Glomerular endothelial cell (primary cell): ENCODE measurements at places on chromosomes 7 and 10.

GRCh38 chr7:89308535-89308934 lies 513.0 kb upstream of the TEX47 start:
- DNase-seq: no peak

- DNase-seq: no peak
These were observed 28.1 kb downstream of the LRRC4 start for GRCh38 chr7:128003167-128003566.

DNA sequence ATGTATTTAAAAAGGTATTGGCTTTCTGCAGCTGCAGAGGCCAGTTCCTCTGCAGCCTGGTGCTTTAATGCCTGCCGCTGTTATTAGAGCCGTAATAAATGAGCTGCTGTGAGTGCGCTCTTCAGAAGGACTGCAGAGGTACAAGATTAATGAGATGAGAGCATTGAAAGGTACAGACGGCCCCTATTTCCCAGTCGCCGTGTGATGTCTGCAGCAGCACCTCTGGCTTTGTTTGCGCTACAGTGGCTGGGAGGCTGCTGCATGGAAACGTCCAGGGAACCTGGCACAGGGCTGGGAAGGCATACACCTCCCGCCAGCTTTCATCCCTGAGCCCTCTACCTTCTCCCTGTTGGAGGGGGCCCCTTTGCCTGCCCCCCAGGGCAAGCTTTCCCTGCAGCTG lies 383.8 kb upstream of the ZMIZ1 start:
- no peak for DNase-seq

DNA sequence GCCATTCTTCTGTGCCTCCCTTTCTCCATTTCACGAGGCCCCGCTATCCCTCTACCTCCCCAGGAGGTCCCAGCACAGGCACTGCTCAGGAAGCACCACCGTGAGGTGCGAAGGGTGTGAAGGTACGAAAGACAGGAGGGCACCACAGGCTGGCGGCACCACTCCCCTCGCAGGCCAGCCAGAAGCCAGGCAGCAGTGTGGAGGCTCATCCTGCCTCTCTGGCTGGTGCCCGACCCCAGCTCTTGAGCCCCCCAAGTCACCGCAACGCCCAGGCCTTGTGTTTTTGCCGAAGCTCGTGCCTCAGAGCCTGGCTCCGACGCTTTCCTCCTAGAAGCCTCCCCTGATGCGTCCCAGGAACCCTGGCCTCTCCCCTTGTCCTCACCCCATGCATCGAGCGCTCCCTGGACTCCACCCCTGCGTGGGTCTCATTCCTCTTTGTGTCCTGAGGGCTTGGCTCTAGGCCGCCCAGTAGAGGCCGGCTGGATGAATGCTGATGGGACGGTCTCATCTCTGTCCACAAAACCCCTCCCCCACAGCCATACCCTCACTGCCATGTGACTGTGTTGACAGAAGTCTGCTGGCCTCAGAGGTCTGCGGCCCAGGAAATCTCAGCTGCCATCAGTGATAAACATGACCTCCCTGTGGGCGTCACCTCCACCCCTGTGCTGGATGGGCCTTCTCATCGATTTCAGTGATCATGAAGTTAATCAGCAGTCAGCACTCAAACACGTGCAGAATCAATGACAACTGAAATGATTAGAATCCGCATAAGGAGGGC lies 19.3 kb downstream of the BRI3 start:
- DNase-seq: no peak

GRCh38 chr10:6140141-6140841 lies 51.5 kb downstream of the RBM17 start:
- DNase-seq: no peak

- DNase-seq: no peak
These were observed 163.5 kb upstream of the NEBL start for GRCh38 chr10:21060626-21061025.

DNA sequence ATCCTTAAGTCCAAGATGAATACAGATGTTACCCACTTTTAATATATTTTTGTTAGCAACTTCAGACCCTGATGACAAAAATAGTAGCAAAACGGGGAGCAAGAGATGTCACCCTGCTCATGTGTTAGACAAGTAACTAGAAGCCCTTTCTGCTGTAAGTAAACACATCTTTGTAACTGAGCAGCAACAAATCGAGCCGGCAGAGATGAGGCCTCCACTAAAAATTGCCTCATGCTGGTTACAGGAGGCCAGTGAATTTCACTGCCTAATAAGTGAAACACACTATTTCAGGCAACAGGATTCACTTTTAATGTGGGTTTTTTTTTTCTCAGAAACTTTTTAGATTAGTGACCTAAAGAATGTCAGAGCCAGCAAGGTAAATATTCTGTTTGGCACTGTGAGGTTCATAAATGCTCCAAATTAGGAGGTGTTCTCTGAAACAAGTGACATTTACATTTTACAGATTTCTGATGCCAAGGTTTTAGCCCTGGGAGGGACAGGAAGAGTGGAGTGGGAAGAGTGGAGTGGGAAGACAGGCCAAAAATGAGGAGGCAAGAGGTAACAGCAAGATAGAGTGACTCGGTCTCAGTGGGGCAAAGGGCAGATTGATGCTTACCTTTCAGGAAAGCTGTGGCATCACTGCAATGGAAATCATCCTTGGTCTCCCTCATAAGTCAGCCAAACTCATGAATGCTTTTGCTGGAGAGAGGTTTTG lies 53.6 kb upstream of the LRRC17 start:
- DNase-seq: no peak

DNA sequence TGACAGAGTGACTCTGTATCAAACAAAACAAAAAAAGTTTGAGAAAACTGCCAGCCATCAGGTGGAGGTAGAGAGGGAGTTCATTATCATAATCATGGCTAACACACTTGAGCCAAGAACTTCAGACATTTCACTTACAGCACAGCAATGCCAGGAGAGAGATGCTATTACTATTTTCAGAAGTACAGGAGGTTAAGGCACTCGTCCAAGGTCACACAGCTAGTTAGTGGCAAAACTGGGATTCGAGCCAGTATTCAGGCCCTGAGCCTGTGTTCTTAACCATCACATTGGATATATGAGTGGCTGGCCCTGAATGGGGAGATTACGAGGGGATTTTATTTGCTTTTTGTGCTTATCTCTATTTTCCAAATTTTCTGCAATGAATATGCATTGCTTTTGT lies 24.8 kb upstream of the UNC5B start:
- DNase-seq: no peak

- no peak for DNase-seq
These were observed 697.5 kb downstream of the INHBA start for GRCh38 chr7:41005374-41005901.

DNA sequence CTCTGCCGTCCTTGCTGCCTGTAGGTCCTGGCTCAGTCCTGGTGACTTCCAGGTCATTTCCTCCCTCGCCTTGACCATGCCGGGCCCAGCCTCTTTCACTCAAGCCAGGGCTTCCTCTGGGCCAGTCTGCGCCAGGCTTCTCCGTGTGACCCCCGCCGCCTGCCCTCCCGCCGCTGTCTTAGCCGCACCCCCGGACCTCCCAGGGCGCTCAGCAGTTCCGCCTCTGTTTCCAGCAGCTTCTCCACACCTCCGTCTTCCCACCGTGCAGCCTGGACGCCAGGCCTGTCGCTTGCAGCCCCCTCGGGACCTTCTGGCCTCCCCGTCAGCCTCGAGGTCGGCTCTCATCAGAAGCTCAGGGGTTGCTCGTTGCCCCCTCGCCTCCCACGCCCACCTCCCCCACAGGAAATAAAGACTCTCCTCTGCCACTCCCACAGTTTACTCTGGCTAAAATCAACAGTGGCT lies 123.0 kb upstream of the FZD8 start:
- no peak for DNase-seq

DNA sequence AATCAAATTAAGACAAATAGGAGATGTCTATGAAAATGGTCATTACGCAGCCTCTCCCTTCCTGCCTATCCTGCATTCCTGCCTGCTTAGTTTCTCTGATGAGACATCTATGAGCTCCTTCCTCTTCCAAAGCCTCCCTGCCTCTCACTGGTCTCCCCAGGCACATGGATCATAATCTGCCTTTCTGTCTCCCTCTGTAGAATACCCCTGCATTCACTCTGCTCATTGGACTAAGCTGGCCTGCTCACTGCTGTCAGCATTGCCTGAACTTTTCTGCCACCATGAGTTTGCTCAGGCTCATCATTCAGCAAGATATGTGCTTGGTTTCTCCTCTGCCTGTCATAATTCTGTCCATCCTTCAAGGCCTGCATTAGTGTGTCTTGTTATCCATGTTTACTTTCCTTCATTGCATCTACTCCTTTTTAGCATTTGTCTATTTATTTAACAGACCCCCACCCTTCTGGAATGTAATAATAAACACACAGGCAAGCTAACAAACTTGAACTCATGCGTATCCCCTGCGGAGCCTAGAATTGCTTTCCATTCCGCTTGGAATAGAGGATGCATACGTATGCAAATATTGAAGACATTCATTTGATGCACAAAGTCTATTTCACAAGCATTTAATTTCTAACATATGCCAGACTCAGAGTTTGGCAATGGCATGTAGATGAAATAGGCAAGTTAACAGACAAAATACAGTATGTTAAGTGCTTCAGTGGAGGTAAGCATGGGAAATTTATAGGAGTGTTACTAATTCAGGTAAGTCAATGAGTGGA lies 88.3 kb downstream of the PTPRZ1 start:
- DNase-seq: no peak

- no peak for DNase-seq
These were observed 193.4 kb upstream of the MBL2 start for GRCh38 chr10:52965938-52966401.

GRCh38 chr7:11175371-11175770 lies 201.7 kb downstream of the PHF14 start:
- DNase-seq: no peak

DNA sequence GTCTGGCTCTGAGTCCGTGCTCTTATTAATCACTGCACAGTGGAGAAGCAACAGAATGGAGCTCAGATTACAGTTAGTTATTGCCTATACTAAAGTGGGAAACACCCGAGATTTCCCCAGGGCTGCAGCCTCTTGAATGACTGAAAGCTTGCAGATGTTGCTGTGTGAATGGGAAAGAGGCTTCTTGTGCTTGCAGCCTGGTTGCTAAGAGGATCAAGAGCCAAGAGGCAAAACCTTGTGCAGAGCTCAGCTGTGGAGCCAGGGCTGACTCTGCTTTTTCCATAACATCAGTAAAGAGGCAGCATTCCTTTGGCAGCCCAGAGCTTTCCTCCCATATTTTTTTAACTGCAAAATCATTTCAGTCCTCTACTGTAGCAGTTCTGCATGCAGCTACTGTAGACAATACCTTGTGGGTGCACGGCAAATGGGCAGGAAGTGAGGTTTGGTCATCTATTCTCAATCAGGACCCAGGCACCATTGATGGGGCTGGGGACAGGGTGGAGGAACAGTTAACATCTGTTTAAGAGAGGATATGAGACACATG lies 86.5 kb downstream of the RALA start:
- no peak for DNase-seq

DNA sequence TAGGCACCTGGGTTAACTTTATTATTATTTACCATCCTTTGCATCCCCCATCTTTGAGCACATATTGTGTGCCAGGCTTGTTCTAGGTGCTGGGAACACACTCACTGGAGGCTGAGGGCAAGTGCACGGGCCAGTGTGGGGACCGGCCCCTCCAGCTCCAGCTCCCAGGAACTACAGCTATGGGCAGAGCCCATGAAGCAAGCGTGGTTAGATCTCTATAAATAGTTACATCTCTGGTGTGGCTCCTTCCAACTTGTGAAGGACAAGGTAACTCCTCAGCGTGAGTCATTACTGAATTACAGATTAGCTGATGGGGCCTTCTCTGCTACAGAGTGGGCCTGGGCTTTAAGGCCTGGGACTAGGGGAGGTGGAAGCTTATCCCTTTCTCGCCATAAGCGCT lies 583.5 kb downstream of the SDK1 start:
- DNase-seq: no peak

- no peak for DNase-seq
These were observed 598.3 kb downstream of the SUGCT start for GRCh38 chr7:40733114-40733513.

DNA sequence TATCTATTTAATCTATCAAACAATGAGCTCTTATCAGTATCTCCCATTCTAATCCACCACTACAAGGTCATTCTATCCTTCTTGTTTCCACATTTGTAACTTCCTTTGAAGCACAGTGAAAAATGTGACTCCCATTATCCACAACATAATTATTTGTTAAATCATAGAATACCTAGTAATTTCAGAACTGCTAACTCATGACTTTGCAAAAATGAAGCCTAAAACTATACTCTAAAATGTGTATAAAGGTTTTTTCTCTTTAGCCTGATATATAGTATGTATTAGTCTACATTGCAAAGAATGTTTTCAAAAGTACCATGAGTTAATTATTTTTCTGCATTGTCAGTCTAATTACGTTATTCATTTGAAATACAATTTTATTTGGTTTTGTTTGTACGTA lies 12.0 kb upstream of the MRPS16 start:
- no peak for DNase-seq

GRCh38 chr7:24192053-24192452 lies 91.9 kb upstream of the NPY start:
- no peak for DNase-seq

DNA sequence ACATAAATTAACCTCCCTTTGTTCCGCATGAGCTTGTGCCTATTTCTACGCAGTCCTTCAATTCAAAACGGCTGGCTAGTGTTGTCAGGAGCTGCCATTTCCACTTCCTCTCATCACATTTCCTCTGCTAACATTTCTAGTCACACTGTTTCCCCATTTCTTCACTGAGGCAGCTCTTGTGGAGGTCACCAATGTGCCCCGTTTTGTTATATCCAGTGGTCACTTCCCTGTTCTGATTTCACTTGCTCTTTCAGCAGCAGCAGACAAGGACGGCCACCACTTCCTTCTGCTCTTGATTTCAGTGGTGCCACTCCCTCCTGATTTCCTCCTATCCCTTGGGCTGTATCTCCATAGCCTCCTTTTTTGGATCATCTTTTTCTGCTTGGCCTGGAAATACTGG lies 64.8 kb upstream of the SEC61G start:
- no peak for DNase-seq

GRCh38 chr10:127472976-127473375 lies 76.1 kb upstream of the NPS start:
- DNase-seq: no peak

DNA sequence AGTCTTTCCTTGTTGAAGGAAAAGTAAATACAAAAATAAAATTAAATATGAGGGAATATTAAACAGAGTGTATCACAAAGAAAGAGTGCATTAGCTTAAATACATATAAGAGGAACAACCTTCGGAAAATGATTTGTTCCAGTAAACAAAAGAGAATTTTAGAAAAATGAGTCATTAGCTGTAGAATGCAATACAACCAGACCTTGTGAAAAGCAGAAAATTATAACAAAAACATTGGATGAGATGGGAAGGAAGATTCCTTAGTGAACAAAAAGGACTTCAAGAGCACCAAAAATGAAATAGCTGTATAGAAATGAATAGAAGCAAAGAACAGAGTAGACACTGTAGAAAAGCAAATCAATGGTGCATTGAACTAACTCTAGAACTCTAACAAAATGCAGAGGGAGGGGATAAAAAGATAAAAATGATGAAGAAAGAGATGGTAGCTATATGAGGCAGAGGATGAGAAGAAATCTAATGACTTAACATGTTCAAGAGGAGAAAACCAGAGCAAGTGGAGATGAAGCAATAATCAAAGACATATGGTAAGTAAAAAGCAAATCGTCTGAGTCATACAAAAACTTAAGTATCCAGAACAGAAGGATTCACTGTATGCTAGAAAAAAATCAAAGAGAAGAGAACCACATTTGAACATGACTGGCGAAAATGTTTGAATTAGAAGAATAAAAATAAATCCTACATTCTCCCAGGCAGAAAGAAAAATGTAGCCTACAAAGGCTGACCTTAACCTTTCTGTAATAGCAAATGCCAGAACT lies 190.5 kb downstream of the TMEM26 start:
- no peak for DNase-seq

GRCh38 chr10:58348571-58349033 lies 13.8 kb downstream of the UBE2D1 start:
- no peak for DNase-seq

- no peak for DNase-seq
These were observed 52.9 kb downstream of the CYP2C9 start for GRCh38 chr10:94991243-94991888.
